ENCODE measurements at places on chromosomes 7 and 10.

DNA sequence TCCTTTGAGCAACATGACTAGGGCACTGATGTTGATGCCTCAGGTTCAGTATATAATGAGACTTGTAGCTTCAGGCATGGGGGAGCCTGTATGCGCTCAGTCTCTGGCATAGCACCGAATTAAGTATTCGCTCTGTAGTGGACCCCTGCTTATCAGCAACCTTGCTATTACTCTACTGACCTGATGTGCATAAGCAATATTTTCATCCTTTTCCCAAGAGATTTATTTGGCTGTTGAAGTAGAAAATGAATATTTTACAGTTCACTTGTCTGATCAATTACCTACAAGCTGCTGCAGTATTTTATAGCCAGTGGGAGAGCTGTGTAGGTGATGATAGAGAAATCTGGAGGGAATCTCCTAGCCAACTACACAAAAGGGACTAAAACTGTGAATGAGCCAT lies 781.6 kb upstream of the PHF14 start:
- DNase-seq, result no peak

- DNase-seq, result no peak
These were observed 68.9 kb downstream of the PHTF2 start for GRCh38 chr7:77867537-77867865.

DNA sequence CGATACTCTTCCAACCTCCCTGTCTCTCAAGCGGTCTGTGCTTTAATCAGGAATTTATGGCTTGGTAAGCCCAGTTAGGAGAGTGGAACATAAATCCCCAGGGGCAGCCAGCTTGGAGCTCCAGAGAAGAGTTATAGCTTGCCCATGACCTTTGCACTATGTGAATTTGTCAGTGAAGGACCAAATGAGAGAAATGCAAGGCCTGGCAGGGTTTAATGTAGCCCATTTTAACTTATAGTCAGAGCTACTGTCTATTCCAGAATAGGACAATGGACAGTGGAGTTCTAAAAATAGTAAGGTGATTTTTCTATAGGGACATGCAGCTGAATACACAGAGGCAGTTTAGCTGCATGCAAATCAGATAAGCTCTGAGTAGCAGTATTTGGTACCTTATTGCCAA lies 142.6 kb upstream of the CAV2 start:
- DNase-seq, result no peak

GRCh38 chr7:128443831-128444600 lies 11.7 kb upstream of the HILPDA start:
- no peak for DNase-seq

DNA sequence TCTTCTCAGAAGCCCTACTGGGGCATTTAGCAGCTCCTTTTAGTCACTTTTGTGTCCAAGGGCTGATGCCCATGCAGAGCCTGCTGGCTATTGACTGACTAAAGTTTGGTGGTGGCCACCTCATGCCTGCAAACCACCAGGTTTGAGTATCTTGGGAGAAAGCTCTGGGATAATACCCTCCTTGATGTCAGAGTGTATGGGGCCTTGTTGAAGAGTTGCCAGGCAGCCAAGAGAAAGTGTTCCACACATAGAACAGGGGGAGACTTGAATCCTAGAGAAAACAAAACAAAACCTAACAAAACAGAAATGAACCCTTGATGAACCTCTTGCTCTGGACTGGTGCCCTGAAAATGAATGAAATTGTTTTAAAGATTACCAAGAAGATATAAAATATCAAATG lies 1024.6 kb downstream of the SORCS1 start:
- DNase-seq, result no peak

DNA sequence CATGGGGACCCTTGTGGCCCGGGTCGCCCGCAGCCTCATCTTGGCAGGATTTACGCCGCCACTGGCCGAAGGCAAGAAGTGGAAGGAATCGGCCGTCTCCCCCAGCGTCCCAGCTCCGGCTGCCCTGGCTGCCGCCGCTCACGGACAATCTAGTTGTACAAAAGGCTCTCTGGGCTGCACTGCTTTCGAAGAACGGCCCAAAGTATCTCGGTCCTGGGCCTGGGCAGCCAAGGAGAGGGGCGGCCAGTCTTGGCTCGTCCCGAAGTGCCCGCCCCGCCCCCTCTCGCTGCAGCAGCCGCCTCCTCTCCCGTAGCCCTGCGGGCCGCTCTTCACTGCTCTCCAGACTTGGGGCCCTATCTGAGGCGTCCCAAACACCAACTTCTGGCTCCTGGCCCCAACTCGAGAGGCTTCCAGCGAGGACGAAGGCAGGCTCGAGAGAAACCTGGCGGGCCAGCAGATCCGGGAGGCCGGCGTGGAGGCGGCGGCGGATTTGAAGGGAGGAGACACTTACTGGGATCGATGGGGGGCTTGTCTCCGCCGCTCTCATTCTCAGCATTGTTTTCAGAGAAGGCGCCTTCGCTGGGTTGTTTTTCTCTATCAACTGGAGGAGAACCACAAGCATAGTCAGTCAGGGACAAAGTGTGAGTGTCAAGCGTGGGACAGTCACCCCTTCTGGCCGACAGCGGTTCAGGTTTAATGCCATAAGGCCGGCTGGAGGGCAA lies 809 bp downstream of the HOXA9 start:
- DNase-seq, result no peak

All from activated naive CD8-positive, alpha-beta T cell treated with anti-CD3 and anti-CD28 coated beads, Interleukin-2, amount 50 U/mL, for 16 hours (primary cell).